NCI-H1417 (cell line): ENCODE measurements at places on chromosomes 12 and 14.

DNA sequence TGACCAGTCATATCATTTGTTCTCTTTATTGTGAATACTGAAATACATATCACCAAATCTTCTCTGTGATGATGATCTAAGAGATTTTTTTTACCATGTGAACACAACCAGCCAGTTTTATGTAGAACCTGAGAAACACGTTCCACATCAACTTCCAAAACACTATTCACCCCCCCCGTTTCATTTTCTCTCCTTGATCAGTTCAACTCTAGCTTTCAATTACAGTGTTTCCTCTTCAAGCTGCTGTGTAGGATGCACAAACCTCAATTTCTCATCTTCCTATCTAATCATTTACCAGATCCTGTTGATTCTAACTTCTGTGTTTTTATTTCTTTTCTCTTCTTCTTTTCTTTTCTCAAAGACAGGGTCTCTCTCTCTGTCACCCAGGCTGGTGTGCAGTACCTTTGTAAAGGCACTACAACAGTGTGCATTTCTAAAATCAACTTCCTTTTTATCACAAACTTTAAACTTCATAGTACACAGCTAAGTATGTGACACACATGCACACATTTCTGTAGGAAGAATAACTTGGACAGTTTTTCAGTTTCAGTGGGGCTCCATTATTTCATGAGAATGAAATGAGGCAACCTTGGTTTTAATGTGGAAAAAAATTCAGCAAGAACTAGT is 149.9 kb upstream of the FBXO33 start:
- no peak for DNase-seq

GRCh38 chr12:72390146-72390545 is 118.0 kb downstream of the TRHDE start:
- DNase-seq = no peak

DNA sequence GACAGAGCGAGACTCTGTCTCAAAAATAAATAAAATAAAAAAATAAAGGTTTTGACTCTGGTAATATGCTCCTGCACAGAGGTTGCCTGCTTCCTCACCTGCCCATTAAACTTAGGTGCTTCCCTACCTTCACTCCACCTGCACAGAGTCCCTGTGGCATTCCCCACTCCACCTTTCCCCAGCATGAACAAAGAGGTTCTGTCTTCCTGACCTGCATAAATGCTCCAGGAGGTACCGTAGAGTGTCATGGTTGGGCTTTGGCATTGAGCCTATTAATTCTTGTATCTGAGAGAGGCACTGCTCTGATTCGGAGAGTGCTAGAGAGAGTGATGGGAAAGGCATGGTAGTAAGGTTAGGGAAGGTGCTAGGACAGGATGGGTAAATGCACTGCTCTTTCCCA is 6.3 kb downstream of the ARHGAP9 start:
- DNase-seq = no peak

DNA sequence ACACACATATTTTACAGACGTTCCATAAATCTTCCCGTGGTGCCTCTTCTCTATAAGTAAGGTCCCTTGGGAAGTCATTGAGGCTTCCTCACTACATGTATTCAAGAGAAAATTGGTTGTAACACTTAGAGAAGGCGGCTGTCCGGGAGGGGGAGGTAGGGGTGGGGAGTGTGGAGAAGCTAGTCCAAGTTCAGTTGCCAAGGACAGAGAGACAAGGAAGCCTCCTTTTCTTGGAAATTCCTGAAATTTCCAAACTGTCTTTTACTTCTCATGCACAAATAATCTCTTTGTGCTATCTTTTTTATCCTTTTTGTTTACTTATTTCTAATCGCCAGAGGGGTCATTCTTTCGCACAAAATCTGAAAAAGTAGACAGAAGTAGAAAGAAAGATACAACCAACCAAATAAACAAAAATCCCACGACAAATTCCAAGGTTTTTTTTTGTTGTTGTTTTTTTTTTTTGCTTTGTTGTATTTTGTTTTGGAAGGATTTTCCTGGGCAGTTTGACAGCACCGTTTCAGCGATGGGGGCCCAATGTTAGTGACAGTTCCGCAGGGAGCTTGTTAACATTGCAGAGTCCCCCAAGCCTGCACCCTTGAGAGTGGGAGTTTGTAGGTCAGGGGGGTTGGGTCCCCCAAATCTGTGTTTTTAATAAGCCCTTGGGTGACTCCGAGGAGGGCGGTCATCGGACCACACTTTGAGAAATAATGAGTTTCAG is 45.2 kb downstream of the MAP1LC3B2 start:
- DNase-seq = no peak

- DNase-seq = no peak
Measured at GRCh38 chr12:9851927-9852326, 17.2 kb downstream of the CLEC2B start.

GRCh38 chr14:92551044-92551841 is 37.7 kb downstream of the RIN3 start:
- no peak for DNase-seq

GRCh38 chr12:75446857-75447256 is 33.7 kb upstream of the GLIPR1 start:
- DNase-seq = no peak

DNA sequence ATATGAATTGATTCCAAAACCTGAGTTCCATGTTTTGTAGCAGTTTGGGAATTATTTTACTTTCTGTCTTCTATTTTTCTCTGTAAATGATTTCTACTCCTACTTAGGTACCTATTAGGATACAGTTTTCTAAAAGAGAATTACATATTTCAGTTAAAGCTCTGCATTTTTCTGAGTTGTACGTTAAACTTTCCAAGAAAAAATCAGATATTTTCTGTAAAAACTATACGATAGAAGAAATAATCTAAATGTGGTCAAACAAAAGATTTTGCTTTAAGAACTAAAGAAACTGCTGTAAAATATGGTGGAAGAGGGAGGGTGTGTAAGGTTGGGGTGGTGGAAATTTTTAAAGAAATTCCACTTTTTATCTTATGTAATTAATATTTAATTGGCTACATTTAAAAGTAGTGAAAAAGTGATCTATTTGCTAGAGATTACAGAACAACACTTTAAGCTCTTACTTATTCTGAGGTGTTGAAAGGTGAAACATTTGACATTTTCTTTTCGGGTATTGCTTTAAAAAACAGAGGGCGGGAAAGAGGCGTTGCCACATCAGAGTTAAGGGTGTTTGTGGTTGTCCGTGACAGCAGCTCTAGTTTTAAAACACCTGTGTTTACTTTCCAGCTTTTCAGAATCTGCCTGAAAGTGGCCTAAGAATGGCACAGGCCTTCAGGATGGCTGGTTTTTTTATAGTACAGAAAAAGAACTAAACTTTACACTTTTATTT is 187.3 kb downstream of the MIPOL1 start:
- peak; percentile 79 for DNase-seq

GRCh38 chr14:70094106-70094505 is 94.6 kb downstream of the SLC8A3 start:
- no peak for DNase-seq

GRCh38 chr12:92973614-92974013 is 44.5 kb upstream of the EEA1 start:
- DNase-seq = no peak

DNA sequence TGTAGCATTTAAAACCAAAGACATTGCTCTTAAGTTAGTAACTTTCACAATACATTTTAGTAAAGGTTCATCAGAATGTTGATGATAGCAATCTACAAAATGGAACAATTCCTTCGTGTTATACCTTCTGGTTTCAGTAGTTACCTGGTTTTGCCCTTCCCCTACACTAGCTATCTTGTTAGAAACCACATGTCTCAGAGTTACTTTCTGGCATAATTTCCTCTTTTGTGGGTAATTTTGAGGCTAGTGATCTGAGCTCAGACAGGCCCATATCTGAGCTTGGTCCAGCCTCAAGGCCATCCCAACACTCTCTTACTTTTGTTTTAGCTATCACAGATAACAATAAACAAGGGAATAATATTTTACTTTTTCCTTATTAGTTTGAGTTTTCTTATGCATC is 196.9 kb downstream of the KITLG start:
- DNase-seq = no peak

- no peak for DNase-seq
Measured at GRCh38 chr14:67735336-67736147, 33.9 kb downstream of the RDH12 start.
